ENCODE measurements at places on chromosomes 7 and 10.

DNA sequence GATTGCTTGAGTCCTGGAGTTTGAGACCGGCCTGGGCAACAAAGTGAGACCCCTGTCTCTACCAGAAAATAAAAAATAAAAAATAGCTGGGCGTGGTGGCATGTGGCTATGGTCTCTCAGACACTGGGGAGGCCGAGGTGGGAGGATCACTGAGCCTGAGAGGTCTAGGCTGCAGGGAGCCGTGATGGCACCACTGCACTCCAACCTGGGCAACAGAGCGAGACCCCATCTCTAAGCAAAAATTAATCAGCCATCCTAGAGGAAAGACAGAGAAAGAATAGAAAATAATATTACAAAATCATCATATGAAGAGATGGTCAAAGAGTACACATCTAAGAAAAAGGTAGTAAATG lies 4.9 kb upstream of the EPHB4 start:
- DNase-seq, result no peak

GRCh38 chr7:77738871-77739270 lies 42.6 kb downstream of the RSBN1L start:
- no peak for DNase-seq

DNA sequence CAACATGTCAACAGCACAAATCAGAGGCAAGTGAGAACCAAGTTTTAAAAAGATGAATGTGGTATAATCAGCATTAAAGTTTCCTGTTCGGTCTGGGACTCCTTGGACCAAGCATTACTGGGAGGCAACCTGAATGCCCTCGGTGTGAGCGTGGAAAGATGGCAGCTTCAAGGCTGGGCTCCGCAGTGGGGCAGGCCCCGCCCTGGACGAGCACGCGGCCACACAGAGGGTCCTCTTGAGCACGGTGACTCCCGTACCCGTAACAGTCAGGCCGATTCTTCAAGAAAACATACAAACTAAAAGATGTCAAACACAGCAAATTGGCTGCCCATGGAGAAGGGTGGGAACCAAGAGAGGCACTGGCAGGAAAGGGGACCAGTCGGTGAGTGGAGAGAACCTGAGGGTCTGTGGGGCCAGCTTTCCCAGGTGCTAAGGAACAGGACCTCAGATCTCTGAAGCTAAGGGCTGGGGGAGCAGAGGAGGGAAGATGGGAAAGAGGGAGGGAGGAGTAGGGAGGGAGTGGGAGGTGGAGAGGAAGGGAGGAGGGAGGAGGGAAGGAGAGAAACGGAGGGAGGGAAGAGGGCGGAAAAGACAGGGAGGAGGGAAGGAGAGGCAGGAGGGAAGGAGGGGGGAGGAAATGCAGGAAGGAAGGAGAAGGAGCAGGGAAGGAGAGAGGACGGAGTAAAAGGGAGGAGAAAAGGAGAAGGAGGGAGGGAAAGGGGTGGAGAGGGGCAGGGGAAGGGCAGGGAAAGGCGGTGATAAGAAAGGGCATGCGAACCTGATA lies 71.2 kb upstream of the FAM20C start:
- no peak for DNase-seq

GRCh38 chr10:110725801-110726630 lies 81.9 kb downstream of the RBM20 start:
- no peak for DNase-seq

DNA sequence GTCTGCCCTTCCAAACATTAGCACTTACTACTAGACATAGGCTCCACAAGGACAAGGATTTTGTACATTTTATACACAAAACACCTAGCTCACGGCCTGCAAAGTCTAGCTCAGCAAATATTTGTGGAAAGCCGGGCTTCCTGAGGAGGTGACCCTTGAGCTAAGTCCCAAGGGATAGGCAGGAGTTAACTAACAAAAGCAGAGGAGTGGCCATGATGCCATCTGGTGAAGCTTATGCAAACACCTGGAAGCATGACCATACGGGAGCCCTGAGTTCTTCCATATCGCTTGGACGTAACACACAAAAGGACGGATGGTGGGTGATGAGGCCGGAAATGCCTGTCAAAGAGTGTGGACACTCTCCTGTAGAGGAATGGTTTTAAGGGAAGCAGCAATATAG lies 25.9 kb upstream of the YAE1 start:
- DNase-seq, result no peak

DNA sequence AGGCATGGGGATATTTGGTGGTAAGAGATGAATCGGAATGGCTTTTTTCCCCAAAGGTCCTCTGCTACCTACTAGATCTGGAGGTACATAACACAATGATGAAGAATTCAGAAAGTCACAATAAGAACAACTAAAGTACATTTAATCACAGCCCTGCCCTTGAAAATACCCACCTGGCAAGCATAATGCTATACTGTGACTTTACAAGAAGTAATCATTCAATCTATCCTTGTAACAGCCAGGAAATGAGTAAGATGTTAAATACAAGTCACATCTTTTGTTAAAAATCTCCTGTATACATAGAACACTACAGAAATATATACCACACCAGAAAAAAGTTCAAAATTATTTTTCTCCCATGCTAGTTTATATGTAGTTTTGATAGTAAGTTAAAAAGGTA lies 108.3 kb upstream of the ABCB5 start:
- DNase-seq, result no peak

DNA sequence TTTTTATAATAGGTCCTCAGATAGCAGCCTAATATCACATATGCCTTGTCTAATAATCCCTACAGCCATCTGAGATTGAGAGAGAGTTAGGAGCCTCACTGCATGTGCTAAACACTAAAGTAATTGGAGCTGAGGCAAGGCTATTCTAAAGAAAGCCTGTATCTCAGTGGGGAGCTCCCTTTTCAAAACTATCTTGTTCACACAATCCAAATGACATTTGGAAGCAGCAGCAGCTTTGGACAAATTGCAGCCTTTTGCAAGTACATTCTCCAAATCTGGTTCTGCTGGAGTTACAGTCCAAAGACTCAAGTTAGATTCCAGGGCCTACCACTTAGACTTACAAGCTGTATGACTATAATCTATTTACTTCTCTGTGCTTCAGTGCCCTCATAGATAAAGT lies 104.5 kb downstream of the MACC1 start:
- DNase-seq, result no peak

GRCh38 chr7:93148144-93148543 lies at the start of gene SAMD9L:
SAMD9L (minus strand) TSS chr7:93148385; CDS start chr7:93135971, 12,414 bp downstream.
- DNase-seq, result no peak

DNA sequence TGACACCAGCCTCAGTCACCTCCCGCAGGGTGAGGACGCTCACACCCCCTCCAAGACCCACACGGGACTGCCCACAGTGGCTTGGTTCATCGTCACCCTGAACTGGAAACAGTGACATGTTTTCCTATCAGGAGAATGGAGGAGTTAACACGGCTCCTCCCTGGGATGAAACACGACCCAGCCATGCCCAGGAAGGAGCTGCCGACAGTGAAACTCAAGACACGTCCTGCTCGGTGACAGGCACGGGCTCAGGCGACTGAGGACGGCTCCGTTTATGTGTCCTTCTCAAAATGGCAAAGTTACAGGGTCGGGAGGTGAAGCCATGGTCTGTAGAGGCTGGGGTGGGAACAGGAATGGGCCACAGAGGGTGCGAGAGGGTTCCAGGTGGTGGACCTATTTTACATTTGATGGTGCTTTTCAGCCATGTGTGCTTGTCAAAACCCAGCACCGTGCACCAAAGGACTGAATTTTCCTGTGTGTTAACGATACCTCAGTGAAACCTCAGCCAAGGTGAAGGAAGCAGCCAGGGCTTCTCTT lies 272.4 kb downstream of the ADARB2 start:
- DNase-seq, result no peak

- no peak for DNase-seq
Observed at GRCh38 chr7:43509906-43510305, 73.0 kb upstream of the STK17A start.

DNA sequence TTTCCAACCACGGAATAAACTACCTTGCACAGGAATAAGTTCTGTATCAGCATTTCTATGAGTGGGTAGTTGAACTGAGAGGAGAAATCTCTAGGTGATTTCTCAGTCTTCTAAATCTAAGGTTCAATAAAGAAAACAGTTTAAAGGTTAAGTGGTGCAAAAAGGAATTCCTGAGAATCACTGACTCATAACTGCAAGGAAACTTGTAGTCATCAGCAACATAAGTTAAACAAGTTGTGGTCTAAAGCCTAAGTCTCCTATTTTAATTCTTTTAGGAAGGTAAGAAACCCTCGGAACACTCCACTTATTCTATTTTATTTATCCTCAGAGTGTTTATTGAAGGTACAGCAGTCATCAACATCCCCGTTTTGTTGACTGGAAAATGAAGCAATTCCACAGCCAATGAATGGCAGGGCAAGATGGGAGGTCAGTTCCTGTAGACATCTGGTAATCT lies 92.4 kb upstream of the PIK3CG start:
- no peak for DNase-seq

DNA sequence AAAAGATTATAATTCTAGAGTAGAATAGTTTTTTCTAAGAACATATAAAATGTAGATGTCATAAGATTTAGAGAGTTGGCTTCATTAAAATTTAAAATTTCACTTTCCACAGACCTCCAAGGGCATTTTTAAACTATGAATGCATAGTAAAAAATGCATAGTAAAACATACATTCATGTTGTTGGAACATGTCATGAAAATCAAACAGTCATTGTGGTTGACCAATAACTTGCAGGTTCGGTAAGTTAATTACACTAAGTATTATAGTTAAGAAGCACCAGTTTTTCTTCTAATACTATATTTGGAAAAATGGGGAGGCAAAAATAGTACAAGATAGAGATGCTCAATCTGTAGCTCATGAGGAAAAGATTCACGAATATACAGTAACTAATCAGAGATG lies 61.5 kb upstream of the MACROH2A2 start:
- no peak for DNase-seq

GRCh38 chr7:140625908-140626868 lies 14.4 kb downstream of the DENND2A start:
- no peak for DNase-seq

DNA sequence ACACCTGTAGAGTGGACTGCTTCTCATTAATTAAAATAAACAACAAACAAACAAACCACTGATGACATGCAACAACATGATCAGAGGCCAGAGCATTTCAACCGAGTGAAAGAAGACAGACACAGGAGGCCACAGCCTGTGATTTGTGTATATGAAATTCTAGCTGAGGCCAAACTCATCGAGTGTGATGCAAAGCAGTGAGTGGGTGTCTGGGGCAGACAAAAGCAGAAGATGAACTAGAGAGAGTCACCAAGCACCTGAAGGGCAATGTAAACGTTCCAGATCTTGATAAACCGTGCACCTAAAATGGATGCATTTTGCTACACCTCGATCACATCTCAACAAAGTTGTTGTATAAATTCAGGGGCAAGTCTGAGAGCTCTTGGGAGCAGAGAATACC lies 108.4 kb downstream of the KLF6 start:
- no peak for DNase-seq

DNA sequence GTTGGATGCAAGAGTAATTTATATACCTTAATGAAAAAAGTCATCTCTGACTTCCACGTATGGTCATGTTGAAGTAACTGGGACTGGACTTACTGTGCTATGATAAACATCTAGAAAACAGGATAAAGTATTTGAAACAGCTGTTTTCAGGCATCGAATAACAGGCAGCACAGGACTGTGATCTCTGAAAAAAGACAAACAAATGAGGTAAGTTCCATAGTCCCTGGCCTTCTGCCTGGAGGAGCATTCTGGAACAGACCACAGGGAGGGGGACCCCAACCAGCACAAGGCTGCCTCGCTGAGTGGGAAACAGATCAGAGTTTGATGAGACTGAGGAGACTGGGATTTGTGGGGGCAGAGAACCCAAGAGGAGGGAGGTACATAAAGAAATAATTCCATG lies 89.1 kb upstream of the HABP2 start:
- DNase-seq, result no peak

- no peak for DNase-seq
Observed at GRCh38 chr7:97174303-97174702, 56.8 kb downstream of the SDHAF3 start.

DNA sequence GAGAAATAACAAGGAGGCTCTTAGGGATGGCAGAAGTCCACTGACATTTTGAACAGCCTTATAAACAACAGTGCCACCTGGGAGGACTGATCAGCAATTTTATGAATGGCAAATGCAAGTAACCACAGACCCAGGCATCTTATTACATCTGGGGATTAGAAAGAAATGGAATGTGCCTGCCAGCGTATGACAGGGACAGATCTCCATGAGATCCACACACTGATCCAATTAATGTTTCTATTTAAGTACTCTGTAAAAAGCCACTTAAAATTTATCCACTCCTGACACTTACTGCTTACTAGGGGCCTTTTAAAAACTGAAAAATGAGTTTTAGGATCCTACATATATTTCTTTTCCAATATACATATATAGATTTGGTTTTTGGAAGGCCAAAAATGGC lies 28.6 kb downstream of the PARD3 start:
- no peak for DNase-seq

DNA sequence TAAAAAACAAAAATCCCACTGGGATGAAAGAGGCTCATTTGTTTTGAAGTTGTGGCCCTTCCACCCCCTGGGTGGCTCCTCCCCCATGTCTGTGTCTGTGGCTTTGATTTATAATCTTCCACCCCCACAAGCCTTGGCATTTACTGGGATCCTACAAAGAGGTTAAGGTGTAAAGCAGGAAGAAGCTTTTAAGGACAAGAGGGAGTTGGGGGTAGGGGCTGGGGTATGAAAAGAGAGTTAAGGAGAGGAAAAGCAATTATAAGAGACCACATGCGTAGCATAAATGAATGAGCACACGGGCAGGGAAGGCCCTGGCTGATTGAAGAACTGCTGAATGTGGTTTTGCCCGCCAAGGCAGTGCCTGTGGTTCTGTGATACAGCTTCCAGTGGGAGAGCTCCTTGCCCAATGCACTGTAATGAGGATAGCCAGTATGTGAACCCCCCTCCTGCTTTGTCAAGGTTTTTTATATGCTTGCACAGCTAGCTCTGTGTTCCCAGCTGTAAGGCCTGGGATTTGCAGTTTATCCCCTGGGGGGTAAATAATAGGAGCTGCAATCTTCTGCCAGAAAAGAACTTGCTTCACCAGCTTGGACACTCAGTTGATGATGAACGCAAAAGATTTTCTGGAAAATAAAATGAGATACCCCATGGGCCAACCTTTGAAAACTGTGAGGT lies 34.7 kb upstream of the KMT2E start:
- DNase-seq, result no peak

DNA sequence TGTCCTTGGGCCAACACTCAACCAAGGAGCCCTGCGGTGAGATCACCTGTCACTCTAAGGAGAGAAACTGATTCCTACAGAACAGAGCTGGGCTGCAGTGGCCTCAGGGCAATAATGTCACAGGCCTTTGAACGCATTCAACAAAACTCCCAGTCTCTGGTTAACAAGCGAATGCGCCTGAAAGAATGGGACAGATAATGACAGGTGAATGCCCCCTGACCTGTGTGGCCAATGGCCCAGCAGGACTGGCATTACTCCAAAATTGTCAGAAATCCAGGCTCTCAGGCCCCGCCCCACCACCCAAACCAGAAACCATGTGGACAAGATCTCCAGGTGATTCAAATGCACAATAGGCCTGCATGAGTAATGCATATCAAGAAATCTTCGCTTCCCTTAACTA lies 277.7 kb upstream of the KLF6 start:
- no peak for DNase-seq

GRCh38 chr10:101095550-101096213 lies 33.9 kb downstream of the KAZALD1 start:
- peak; percentile 28 for DNase-seq

GRCh38 chr10:93198401-93199131 lies 124.9 kb downstream of the CYP26A1 start:
- no peak for DNase-seq
